Fibroblast of skin of left biceps (primary cell): ENCODE measurements at places on chromosomes 3 and 15.

DNA sequence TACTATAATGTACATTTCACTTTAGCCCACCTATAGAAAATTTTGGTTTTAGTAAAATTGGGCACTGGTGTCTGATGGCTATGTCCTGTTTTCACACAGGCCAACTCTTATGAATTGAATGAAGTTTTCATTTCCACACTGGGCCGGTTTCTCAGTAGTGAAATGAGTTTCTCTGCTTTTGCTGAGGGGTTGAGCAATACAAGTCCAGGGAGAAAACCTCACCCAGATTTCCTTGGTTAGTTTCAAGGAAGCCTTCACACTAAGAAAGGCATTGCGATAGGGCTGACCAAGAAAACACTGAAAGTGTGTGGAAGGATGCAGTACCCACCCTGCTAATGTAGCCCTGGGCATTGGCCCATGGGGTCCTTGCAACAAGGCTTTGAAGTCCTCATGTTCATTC lies 331.5 kb upstream of the CFAP20DC start:
- no peak for DNase-seq

GRCh38 chr3:30502742-30503073 lies 103.7 kb upstream of the TGFBR2 start:
- no peak for DNase-seq

GRCh38 chr15:80494756-80495155 lies 90.6 kb downstream of the ARNT2 start:
- DNase-seq = no peak

DNA sequence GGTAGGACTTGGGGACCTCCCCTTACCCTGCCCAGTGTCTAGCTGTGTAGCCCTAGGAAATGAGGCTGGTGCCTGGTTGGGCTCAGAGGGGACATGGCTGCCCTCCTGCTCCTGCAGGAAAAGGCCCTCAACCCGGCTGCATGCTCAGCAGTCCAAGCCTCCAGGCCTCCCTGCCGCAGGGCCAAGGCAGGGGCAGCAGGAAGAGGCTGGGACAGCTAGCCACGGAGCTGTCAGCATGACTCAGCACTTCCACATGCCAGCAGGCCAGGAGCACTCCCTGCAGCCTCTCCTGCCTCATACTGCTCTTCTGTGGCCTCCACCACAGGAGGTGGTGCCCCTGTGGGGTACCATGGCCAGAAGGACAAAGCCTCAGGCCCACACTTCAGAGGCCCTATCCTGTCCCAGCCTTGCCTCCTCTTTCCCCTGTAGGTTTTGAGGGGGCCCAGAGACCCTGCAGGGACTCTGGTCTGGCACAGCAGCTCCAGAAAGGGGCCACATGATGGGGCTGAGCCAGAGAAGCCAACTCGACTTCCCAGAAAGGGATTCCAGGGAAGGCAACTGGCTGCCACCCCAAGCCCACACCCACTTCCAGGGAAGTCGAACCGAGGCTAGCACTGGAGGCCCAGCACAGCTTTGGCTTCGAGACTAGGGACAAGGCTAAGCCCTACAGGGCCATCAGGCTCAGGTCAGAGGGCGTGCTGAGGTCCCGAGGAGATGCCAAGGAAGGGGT lies 19.5 kb downstream of the TKT start:
- DNase-seq = no peak

- DNase-seq = no peak
Observed at GRCh38 chr15:47711655-47712054, 5.7 kb upstream of the SEMA6D start.

- no peak for DNase-seq
Observed at GRCh38 chr3:105622169-105622568, 246.6 kb downstream of the CBLB start.

GRCh38 chr3:119314821-119315220 lies 20.6 kb downstream of the ARHGAP31 start:
- DNase-seq = no peak

GRCh38 chr15:67781061-67781460 lies 44.2 kb upstream of the SKOR1 start:
- no peak for DNase-seq

GRCh38 chr3:102016417-102016816 lies 167.1 kb downstream of the NFKBIZ start:
- DNase-seq = no peak

DNA sequence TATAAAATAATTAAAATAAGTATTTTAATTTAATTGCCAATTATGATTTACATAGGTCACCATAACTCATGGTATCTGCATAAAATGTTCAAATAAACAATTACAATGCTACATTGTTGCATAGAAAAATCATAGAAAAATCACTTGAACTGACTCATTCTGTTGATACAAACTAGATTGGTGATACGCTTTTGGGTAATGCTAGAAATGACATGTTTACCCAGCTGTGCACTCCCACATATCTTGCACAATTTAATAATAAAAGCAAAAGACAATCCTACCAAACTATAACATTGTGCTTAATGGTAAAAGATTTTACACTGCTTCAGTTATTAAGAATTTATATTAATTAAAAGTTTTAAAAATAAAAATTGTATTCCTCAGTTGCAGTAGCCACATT lies 45.8 kb upstream of the FBXL22 start:
- DNase-seq = no peak

GRCh38 chr3:114293838-114294535 lies at the start of gene TIGIT:
TSS of gene TIGIT (plus strand) at chr3:114294028. CDS start at chr3:114294062, 34 bp downstream.
- DNase-seq = no peak

GRCh38 chr15:52256366-52256765 lies 39.2 kb downstream of the MYO5C start:
- DNase-seq = no peak

DNA sequence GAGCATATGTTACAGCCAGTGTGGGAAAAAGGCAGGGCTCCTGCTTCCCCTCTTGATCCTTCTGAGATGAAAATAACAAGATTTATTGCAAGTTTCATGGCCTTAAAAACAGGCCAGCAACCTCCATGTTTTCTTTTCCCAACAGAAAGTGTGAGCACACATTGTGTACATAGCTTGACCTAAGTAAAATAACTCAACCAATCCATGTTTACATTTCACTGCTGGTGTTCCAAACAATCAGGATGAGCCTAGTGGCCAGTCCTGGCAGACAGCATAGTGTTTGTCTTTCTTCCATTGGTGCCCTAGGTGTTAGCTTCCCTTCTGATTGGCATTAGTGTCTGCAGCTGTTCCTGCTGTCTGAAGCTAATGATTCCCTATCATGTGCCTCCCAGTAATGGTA lies 847.7 kb downstream of the EPHA3 start:
- no peak for DNase-seq

- no peak for DNase-seq
Observed at GRCh38 chr3:20054549-20054987, 14.3 kb downstream of the KAT2B start.

DNA sequence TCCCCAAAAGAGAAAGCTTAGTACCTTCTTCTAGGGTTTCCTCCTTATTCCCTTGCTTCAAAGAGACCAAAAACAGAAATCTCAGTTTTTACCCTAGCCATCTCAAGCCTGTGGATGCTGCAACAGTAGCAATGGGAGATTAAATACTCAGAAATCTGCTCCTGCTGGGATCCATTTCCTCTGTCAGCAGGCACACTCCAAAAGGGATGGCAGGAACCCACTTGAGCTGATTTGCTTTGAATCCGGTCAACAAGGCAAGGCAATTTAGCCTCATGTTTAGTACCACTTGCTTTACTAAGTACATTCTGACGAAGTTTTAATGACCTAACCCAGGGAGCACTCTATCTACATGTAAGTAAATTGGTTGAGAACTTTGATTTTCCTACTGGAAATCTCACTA lies 590.0 kb upstream of the ADAMTS9 start:
- no peak for DNase-seq

DNA sequence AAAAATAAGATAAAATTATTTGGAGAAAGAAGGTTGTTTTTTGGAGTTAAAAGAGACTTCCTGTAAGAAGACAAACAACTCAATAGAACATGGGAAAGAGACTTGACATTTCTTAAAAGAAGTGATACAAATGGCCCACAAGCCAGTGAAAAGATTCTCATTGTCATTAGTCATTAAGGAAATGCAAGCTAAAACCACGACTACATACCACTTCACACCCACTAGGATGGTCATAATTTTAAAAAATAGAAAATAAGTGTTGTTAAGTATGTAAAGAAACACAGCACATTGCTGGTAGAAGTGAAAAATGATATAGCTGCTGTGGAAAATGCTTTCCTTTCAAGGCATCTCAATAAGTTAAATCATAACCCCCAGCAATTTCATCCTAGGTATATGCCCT lies 44.4 kb upstream of the GK5 start:
- no peak for DNase-seq

DNA sequence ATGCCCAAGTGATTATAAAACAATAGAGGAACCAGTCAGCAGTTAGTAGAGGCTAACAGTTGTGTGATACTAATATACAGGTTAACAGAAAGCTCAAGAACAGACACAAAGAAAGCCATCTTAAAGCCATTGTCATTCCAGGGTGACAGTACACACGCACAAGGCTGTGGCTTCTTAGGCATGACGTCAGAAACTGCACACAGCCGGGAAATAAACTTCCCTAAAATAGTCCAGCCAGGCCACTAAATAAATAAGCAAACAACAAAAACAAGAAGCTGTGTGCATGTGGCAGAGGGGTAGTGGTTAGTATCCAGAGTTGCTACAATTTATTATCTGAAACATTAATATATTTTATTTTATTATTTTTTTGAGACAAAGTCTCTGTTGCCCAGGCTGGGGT lies 49.8 kb downstream of the PPCDC start:
- no peak for DNase-seq

DNA sequence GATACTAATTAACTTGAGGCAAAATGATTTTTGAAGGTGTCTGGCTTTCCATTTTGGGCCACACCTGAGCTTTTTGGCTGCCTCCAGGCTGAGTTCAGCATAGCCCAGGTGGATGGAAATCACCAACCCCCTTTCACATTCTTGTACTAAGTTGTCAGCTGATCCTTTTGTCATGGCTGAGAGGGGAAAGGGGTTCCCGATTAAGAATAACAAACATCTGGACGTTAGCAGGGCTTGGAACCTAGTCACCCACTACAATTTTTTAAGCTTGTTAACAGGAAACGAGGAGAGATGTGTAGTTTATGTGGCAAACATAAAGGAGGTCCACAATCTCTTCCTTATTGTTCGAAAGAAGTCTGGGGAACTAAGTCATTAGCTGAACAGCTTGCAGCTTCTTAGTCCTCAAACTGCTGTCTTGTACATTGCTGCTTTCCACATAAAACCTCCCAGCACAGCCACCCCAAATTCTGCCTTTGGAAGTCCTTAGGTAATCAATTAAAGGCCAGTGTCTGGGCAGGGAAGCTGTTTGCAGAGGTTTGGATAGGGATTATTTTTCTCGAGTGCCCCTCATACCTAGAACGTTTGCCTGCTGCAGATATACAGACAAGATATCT lies 5.0 kb downstream of the NR2F2 start:
- no peak for DNase-seq

DNA sequence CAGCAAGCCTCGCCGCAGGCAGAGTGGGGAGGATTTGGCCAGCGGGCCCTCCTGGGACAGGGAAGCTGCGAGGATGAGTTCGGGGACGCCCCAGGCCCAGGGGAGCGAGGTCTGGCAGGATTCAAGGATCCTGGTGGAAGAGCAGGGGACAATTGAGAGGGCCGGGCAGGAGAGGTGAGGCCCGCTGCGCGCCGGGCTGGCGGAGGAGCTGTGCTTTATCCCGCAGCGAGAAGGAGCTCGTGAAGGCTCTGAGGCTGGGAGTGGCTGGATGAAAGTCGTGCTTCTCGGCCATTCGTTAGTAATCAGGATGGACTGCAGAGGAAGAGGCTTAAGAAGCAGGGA lies 3.6 kb downstream of the SLC51A start:
- DNase-seq = no peak

DNA sequence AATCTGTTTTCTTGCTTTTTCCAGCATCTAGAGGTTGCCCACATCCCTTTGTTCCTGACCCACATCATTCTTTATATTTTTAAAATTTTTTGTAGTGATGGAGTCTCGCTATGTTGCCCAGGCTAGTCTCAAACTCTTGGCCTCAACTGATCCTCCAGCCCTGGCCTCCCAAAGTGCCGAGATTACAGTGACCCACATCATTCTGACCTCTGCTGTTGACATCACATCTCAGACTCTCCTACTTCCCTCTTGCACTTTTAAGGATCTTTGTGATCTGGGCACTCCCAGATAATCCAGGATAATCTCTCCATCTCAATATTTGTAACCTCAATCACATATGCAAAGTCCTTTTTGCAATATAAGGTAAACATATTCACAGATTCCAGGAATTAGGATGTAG lies 266.6 kb downstream of the MEX3B start:
- DNase-seq = no peak

- DNase-seq = no peak
Observed at GRCh38 chr3:7203969-7204847, 343.3 kb downstream of the GRM7 start.

DNA sequence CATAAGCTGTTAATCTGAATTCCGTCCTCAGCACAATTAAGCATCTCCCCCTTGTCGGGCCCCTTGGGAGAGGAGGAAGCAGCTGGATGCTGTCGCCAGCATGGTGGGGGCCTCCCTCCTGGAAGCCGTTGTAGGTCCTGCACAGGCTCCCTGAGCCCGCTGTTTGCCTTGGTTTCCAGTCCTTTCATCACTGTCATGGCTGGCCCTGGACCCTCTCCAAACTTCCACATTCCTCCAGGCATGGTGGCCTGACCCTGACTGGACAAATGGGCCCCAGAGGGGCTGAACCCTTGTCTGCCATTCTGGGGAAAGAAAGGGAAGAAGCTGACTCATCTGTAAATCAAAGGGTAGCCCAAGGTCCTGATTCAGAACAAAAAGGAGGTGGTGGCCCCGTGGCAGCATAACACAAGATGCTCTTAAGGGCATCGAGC lies 300.5 kb upstream of the LRRFIP2 start:
- DNase-seq = no peak

DNA sequence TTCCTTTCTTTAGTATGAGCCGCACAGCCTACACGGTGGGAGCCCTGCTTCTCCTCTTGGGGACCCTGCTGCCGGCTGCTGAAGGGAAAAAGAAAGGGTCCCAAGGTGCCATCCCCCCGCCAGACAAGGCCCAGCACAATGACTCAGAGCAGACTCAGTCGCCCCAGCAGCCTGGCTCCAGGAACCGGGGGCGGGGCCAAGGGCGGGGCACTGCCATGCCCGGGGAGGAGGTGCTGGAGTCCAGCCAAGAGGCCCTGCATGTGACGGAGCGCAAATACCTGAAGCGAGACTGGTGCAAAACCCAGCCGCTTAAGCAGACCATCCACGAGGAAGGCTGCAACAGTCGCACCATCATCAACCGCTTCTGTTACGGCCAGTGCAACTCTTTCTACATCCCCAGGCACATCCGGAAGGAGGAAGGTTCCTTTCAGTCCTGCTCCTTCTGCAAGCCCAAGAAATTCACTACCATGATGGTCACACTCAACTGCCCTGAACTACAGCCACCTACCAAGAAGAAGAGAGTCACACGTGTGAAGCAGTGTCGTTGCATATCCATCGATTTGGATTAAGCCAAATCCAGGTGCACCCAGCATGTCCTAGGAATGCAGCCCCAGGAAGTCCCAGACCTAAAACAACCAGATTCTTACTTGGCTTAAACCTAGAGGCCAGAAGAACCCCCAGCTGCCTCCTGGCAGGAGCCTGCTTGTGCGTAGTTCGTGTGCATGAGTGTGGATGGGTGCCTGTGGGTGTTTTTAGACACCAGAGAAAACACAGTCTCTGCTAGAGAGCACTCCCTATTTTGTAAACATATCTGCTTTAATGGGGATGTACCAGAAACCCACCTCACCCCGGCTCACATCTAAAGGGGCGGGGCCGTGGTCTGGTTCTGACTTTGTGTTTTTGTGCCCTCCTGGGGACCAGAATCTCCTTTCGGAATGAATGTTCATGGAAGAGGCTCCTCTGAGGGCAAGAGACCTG lies 13.2 kb downstream of the GREM1 start:
- no peak for DNase-seq

- no peak for DNase-seq
Observed at GRCh38 chr15:68431037-68431791, 749 bp downstream of the ITGA11 start.
